ENCODE measurements at places on chromosomes 3 and 15.

DNA sequence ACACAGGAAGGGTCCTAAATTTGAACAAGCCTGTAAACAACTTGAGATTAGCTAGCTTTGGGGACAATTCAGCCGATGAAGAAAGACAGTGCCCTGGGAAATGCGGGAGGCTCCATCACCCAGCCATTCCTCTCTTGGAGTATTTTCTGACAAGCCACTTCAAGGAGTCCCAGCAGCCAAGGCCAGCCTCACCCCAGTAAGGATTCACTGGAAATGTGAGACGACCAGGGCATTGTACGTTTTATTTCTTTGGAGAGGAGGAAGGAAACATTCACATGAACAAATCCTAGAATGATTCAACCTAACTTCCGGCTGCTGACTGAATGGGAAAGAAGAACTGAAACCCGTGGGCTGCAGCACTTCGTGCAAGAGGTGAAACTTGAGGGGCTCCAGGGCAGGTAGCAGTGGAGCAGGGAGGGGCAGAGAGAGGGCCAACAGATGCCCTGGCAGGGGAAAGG, 116.4 kb upstream of the ARHGEF3 start:
- peak; percentile 60 for DNase-seq

DNA sequence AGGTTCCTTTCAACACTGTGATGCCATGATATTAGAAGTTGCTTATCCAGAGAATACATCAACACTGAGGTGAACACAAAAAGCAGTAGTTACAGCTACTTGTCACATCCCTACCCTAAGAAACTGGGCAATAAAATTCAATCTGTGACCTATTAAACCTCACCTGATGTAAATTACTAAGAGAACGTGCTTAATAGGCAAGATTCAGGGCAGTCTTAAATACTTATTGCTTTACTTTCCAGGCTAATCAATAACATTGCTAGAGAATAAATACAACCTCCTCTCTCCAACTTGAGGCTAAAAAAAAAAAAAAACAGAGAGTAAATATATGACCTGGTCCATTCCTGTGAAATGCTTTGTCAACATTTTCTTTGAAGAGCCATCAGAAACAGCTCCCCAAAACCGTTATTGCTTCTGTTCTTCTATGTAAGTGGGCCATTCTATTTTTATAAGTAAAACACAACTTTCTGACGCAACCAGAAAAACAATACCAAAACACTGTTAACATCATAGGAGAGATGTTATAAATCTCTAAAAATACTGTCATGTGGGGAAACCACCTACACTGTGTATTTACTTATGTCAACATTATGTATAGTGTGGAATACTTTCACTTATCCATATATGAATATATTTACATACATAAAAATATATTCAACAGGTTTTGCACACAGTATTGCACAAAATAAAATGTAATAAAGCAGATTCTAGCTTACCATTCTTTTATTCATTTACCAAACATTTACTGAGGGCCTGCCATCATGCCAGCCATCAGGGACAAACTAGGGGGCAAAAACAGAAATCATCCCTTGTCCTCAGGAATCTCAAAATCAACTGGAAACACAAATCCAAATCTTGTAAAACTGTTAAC, 2.7 kb downstream of the NKIRAS1 start:
- no peak for DNase-seq

DNA sequence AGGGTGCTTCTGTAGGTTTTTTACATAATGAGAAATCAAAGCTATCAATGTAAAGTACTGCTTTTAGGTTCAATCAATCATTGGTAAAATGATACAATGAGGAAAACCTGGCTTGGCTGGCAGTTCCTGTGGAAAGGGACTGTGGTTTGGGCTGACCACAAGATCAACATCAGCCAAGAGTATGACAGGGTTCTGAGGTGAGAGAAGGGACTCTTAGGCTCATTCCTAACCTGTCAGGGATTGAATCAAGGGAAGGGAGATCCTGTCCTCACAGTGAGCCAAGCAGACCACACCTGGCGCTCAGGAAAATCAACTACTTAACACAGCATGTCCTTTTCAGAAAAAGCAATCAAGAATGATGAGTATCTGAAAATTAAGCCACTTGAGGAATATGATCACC, 111.1 kb downstream of the MAGI1 start:
- no peak for DNase-seq

DNA sequence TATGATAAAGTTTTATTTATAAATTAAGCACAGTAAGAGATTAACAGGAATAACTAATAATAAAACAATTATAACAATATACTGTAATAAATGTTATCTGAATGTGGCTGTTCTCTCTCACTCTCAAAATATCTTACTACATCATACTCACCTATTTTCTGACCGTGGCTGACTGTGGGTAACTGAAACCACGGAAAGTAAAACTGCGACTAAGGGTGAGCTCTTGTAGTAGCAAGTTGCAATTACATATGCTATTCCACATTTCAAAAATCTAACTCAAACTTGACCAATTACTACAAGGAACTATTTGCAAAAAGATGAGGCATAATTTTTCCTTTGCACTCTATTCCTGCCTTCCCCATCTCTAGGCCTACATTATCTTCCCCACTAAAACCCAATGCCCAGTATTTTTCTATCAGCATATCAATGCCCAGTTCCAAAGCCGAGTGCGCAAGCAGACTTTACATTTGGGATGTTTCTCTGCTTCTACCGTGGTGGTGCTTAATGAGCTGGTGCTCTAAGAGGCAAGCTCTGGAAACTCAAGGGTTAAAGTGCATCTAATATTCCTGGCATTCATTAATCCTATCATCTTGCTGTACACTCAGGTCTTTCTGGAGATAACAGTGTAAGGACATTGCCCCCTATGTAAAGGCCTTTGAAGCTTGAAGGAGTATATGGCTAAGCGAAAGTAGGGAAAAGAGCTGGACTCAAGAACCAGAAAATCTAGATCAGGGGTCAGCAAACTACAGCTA, 6.7 kb downstream of the PCYT1A start:
- DNase-seq, result no peak

DNA sequence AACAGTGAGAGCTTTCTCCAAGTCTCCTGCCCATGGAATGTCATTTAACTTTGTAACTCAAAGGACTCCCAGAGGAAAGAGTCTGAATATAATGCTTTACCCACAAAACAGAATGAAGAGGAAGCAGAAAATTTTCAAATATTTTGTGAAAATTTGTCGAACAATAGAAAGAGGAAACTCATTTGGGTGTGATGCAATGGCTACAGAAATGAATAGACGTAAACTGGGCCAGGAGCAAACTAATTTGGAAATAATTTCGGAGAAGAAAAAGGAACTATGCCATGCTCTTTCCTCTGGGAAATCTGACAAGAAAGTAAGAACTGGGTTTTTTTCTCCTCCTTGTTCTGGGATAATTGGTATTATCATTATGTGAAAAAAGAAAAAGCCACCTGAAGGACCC, 11.2 kb upstream of the SUMF1 start:
- no peak for DNase-seq

GRCh38 chr15:33454346-33454745, 143.6 kb downstream of the RYR3 start:
- DNase-seq, result no peak

- no peak for DNase-seq
These were observed 27.6 kb downstream of the ARNT2 start for GRCh38 chr15:80431635-80432344.

DNA sequence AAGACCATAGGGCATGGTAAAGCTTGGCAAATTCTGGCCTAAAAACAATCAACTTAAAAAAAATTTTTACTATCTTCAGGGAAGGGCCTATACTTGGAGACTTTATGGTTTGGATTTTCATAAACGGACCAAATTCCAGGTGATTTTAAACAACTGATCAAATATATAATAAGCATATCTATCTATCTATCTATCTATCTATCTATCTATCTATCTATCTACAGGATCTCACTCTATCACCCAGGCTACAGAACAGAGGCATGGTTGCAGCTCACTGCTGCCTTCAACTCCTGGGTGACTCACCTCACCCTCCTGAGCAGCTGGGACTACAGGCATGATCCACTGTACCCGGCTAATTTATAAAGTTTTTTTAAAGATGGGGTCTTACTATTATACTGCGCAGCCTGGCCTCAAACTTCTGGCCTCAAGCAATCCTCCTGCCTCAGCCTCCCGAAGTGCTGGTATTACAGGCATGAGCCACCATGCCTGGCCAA, 6.7 kb downstream of the SPPL2A start:
- no peak for DNase-seq

DNA sequence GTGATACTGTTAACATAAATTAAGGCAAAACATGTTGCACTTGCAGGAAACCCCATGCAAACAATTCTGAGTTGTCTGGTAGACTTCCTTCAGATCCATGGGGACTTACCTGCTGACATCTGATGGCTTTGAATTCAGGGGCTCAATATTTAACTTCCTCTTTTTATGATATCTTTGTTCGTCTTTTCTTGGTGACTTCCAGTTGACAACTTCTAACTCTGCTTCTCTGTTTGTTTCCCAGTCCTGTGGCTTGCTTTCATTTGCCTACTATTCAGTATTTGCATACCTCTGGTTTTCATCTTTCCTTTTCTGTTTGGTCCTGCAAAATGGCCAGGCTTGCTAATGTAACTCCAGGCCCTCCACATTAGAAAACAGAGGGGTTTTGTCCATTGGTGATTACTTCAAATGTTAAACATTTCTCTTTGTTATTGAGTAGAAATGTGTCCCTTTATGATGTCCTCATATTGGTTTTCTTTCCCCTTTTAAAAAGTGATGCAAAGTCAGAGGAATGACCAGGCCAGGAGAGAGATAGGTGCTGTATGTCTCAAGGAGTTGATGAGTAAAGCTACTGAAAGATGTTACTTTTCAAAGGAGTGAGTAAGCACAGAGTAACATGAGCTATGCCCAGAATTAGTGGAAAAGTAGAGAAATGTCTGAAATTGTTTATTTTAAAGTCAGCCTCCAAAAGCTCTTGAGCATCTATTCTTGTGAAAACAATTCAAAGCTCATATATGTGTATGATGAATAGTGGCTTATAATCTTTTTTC, 335.9 kb downstream of the LPP start:
- no peak for DNase-seq

DNA sequence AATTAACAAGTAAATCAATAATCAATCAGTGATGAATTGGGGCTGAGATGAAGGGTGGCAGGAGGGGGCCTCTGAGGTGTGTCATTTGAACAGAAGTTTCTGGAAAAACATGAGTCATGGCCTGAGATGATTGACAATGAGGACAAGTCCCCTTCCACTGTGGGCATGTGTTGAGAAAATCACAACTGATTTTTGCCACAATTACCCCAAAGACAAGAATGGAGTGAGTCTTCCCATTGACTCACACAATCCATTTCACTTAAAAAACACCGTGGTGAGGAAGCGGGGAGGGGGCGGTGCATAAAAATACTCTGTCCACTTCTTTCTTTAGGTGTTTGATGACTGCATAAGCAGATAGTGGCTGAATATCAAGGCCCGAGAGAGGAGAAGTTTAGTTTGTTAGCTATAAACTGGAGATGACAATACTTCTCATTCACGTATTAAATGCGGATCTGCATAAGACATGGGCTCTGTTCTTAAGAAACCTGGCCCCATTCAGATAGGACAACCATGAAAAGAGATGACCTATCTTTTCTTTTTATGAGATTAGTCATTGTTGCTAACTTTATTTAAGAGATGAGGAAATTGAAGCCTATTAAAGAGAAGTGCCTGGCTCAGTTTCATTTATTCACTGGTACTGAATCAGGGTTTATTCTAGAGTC, 34.7 kb downstream of the SHC4 start:
- DNase-seq, result peak; percentile 48

DNA sequence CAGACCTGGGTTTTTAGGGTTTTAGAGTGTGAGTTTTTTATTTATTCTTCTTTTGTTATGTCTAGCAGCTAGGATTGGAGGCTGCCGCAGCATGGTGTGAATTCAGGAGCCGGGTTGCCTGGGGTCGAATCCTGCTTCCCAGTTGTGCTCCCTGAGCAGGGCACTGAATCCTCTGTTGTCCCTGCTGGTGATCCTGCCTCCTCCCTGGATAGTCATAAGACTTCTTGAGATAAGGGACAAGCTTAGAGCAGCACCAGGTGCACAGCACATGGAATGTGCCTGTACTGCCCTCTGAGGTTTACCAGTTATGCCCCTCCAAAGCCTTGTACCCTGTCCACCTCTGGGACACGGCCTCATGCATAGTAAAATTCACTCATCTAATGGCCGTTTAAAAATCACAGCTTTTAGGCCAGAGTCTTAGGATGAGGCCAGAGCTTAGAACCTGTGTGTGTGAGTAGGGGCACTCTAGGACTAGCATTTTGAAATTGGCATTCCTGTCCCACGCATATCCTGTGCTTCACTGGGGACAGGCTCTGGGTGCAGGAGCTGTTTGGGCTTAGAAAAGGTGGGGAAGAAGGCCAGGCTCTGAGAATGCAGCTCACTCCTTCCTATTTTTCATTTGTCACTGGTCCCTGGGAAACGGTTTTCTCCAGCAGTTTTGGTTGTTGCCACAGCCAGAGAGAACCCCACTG, 47.7 kb downstream of the CHCHD6 start:
- no peak for DNase-seq

DNA sequence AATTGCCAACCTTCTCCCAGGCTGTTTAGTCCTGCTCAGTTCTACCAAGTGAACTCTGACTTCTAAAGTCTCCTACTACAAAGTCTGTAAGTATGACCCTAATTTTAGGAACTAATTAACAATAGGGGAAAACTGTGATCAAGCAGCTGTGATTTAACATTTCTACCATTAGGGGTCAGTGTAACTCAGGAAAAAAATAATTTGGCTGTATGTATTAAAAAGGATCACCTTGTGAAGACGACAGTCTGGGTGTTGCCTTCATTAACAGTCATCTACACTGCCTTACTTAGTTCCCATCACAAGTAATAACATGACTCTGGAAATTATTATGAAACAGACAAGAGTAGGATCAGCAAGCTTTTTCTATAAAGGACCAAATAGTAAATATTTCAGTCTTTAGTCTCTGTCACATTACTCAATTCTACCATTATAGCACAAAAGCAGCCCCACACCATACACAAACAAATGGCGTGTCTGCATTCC, 4.2 kb upstream of the NPHP3 start:
- DNase-seq, result no peak

DNA sequence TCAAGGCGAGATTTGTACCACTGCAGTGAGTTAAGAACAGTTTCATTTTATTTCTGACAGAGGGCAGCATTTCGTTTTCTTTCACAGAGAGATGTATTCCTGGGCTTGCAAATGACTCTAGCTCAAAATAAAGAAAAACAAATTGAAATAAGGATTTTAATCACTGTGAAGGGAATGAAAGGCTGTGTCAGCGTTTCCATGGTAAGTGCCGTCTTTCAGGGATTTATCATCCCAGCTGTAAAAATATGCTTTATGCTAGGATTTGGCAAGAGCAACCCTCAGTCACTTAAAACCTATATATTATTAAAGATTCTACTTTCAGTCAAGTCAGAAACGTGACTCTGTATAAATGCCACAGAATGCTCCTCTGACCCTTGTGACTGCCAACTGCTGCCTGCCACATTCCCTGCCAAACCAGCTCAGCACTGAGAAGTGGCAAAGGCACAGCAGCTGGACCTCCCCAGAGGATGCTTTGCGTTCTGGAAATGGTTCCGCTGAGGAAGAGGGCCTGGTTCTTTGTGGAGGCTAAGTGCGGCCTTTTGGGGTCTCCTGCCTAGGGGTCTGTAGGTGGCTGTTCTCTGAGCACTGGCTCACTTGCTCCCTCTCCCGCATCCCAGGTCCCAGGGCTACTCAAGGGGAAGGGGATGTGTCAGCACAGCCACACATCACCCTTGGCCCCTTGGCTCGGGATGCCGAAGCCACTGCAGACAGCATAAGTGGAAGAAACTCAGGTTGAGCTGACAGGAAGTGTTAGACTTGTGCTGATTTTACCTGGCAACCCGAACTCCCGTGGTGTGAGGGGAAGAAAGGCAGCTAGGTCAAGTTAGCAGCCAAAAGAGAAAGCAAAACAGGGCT, 56.6 kb upstream of the POMGNT2 start:
- peak; percentile 19 for DNase-seq

GRCh38 chr3:57983734-57984518, 24.3 kb upstream of the FLNB start:
- DNase-seq, result peak; percentile 31

GRCh38 chr3:156533205-156533604, 21.7 kb downstream of the SSR3 start:
- no peak for DNase-seq

Measured in stimulated activated naive CD4-positive, alpha-beta T cell treated with Interleukin-2 at 50 U/mL for 16 hours (primary cell).